ENCODE measurements at places on chromosomes 6 and 20. TPM values are rescaled to one million over a fixed set of nuclear protein-coding genes. Genes with fewer than 3 reads are reported as not detected.

DNA sequence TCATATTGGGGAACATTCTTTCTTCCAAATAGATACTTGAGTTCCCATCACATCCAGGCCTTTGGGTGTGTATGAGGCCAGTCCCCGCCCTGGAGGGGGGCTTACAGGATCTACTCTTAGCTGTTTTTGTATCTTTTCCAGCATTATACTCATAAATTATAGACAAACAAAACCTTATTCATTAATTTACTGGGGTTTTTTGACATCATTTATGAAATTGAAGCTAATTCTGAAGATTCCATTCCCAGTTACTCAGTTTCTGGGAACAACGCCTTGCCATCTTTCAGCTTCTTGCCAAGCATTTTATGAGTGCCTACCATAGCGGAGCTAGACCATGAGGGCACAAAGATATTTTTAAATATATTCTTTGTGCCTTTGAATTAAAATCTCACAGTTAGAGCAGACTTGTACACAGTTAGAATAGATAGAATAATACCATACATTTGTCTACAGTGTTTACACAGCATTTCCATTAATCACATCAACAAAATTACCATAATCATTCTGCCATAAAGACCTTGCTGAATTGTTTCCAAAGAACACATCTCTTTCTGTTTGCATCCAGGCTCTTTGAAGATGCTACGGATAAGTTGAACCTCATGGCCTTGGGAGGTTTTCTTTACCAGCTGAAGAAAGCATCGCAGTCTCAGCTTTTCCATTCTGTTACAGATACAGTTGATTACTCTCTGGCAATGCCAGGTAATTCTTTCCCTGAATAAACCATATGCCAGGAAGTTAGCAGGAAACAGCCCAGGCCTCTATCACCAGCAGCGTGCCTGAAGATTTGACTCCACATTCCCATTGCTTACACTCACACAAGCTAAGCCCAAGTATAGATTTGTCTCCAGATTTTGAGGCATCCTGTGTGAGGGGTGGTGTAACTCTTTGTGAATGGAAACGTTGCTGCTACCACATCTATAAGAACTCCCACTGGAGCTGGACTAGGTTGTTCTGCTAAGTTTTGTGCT is 75.4 kb upstream of the PBOV1 start:
- DNase-seq, result no peak

GRCh38 chr20:56706867-56707360 is 77.8 kb downstream of the TFAP2C start:
- no peak for DNase-seq

DNA sequence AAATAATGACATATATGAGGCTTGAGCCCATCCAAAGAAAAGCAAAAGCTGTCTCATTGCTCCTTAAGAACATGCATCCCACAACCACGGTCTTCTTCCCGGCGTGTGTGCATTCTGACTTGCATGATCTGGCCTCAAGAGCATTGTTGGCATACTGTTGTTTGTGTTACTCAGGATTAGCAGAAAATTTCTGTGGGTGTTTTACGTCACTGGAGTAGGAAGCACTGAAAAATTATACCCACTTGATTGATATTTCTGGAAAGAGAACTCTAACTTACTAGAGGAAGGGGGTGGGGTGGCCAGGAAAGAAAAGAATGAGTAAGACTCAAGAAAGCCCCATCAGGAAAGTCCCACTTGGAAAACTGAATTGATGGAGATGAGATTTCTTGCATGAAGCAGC is 326.2 kb upstream of the PRDM1 start:
- DNase-seq, result no peak

DNA sequence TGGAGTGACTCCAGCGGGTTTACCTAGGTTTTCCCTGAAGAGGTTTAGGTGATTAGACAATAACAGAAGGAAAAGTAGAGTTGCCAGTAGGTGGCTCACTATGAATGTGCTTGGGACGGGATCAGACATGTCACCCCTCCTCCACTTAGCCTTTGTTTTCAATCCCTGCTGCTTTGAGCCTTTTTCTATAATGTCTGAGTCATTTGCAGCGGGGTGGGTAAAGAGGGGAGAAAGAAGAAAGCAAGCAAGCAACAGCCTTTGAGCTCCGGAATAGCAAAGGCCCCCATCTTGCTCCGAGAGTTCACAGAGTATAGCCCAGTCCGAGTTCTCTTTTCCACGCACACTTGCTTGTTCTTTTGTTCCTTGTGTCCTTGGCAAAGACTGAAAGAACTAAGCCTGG is 129.1 kb downstream of the PACRG start:
- DNase-seq, result no peak

- DNase-seq, result no peak
Measured at GRCh38 chr6:40743226-40743625, 156.1 kb upstream of the LRFN2 start.

GRCh38 chr20:54432966-54433365 is 42.4 kb upstream of the DOK5 start:
- DNase-seq, result no peak

- DNase-seq, result no peak
Measured at GRCh38 chr6:162704001-162704400, 23.6 kb downstream of the PRKN start.

- no peak for DNase-seq
Measured at GRCh38 chr6:106508834-106509233, 120.5 kb downstream of the RTN4IP1 start.

DNA sequence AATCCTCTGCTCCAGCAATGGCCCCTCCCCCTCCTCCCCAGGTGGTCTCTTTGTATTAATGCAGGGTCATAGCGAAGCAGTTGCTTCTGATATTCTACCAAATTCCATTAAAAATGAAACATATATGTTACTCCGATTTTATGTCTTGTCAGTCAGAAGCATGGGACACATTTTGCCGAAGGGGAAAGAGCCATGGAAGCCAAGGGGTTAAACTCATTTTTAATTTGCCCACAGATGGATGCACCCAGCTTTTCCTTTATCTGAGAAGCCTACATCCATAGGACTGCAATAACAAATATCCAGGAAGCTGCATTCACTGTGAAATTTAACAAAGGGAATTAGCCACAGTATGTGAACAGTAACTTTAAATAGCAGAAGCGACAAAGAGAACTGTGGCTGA is 688.2 kb downstream of the QKI start:
- no peak for DNase-seq

GRCh38 chr6:17967668-17968518 is 19.5 kb downstream of the KIF13A start:
- DNase-seq, result no peak

- DNase-seq, result no peak
Measured at GRCh38 chr6:35370124-35370741, 27.9 kb downstream of the PPARD start.

GRCh38 chr6:168678077-168678476 is 237.1 kb downstream of the SMOC2 start:
- DNase-seq, result no peak

ZNF165 gene
- total RNA-seq, result 11.0 TPM

SLC12A5 gene
- 1.9 TPM for total RNA-seq

CSNK2B gene
- 219 TPM for total RNA-seq

KHDRBS2 gene
- not detected for total RNA-seq

ZC2HC1B gene
- total RNA-seq, result not detected

HLA-DRB1 gene
- not detected for total RNA-seq
